NCI-H187 treated with DMSO at 0.1 percent for 48 hours (cell line): ENCODE measurements at places on chromosomes 13 and 19.

GRCh38 chr13:60213236-60213744, 49.6 kb upstream of the DIAPH3 start:
- no peak for DNase-seq

DNA sequence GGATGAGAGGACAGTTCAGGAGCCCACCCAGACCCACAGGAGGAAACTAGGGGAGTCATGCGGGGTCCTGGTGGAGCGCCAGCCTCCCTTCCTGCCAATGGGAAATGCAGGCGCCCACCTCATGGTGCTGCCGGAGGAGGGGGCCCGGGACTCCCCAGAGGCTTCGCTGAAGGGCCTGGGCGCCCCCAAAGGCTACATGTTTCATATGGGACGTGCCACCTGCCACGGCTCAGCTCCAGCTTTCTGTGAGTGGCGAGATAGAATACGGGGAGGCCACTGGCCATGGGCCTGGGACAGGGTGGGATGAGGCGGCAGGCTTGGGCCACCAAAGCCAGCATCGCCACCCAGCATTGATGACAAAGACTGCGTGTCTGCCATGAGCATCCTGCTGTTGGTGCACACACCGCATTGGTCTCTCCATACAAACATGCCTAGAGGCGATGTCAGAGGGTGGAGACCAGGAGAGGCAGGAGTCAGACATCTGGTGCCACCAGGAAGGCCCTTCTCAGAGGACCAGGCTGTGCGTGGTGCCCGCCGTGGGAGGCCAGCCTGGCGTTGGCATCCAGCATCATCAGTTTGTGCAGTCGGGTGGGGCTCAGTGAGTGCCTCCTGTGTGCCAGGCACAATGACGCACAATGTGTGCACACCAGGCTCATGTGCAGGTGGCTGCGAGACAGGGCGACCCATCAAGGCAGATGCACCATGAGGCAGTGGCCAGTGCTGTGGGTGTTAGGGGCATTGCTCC, 1.2 kb upstream of the F10 start:
- no peak for DNase-seq

DNA sequence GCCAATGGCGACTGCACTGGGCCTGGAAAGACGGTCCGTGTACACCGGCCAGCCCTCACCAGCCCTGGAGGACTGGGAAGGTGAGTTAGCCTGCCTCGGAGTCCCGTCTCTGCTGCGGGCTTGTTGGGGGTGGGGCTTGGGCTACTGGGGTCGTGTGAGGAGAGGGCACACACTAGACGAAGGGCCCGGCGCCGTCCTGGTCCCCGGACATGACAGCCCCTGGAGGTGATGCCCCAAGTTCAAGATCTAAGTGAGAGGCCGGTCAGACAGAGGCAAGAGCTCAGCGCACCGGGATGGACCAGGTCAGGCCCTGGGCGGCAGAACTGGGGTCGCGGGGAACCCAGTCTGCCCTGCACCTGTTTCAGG, 1.6 kb downstream of the CILP2 start:
- DNase-seq, result no peak

- no peak for DNase-seq
Observed at GRCh38 chr19:1076046-1076386, 9.0 kb downstream of the ARHGAP45 start.

GRCh38 chr19:3543150-3544057, 4.4 kb downstream of the TEKTIP1 start:
- no peak for DNase-seq

DNA sequence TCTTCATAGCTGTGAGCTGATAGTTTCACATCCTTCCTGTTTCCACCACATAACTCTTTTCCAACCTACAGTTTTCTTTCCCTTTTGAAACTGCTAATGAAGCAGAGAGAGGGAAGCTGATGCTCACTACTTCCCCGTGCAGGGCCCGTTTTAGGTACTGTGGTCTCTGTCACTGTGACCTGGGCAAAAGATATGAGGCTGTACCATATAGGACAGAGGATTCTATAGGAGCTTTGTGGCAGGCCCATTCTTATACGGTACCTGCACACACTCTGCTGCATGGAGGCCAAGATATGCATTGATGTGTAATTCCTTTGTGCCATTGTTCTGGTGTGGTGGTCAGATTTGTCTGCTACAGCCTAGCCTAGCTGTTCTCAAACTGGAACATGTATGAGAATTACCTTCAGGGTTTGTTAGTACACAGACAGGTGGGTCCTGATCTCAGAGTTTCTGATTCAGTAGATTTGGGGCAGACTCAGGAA, 577.3 kb downstream of the LMO7 start:
- no peak for DNase-seq

DNA sequence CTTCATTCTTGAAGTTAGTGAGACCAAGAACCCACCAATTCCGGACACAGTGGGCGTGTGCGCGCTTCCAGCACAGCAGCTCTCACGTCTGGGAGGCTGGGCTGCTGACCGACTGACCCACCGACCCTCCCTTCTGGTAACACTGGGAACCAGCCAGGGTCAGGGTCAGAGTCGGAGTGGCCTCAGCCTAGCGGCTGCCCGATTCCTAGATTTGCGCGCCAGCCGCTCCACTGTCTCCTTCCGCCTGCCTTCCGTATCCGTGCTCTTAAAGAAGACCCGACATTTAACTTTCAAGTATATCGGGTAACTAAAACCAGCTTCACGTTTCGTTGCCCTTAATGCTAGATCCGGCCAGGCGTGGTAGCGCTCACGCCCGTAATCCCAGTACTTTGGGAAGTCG, 41.1 kb downstream of the SERP2 start:
- no peak for DNase-seq

DNA sequence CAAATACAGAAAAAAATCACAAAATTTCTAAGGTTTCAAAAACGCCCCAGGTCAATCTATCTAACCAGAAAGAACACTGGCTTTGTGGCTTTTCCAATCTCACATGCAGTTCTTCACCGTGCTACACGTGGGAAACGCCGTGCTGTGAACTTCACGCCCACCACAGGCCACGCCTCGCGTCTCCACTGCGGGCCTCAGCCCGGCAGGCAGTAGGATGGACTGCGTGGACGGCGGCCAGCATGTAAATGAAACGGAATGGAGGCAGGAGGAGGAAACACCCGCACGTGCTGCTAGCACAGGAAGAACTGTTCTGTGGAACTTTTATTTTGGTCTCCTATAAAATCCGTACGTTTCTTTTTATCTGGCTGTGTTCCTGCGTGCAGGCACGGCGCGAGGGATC, 23.8 kb downstream of the ZNF787 start:
- DNase-seq, result no peak

GRCh38 chr19:49767967-49768581, 1.3 kb downstream of the AP2A1 start:
- no peak for DNase-seq

- no peak for DNase-seq
Observed at GRCh38 chr13:99425485-99426341, 75.6 kb upstream of the TM9SF2 start.

- no peak for DNase-seq
Observed at GRCh38 chr19:39132344-39132969, 6.9 kb downstream of the PAK4 start.

DNA sequence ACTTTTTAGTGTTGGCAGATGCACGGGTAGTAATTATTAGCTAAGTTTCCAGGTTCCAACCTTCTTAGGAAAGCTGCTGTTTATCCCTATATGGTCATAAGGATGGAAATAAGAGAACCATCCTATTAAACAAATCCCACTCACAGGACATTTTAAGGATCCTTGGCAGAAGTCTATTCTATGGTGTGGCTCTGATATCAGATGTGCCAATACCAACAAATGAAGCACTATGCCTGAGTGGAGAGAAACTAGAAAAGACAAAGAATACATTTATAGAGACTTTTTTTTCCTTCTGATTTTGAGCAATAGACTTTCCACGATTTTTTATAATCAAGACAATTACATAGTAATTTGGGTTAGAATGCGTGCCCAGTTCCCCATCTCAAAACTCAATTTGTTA, 12.6 kb downstream of the PCDH17 start:
- no peak for DNase-seq

- DNase-seq, result no peak
Observed at GRCh38 chr19:6119031-6119430, 8.7 kb upstream of the RFX2 start.

GRCh38 chr13:49638744-49639072, 10.4 kb downstream of the ARL11 start:
- DNase-seq, result no peak

GRCh38 chr13:30308548-30308947, 1.2 kb upstream of the KATNAL1 start:
- no peak for DNase-seq

- DNase-seq, result no peak
Observed at GRCh38 chr13:95708811-95709500, 32.0 kb downstream of the DNAJC3 start.

DNA sequence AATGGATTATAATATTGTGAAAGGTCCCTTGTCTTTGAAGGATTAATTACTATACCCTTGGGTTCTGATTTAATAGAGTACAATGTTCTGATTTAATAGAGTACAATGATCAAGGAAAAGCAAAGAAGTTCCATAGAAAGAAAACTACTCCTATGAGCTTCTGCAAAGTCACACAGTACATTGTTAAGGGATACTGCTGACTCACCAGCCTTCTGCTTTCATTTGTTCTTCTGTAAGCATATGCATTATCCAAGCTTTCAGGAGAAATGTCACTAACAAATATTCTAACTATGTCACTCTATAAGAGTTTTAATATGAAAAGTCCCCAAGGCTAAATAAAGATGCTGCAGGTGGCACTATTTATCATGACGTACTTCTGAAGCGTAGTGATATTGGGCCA, 396.7 kb downstream of the RFC3 start:
- DNase-seq, result no peak

DNA sequence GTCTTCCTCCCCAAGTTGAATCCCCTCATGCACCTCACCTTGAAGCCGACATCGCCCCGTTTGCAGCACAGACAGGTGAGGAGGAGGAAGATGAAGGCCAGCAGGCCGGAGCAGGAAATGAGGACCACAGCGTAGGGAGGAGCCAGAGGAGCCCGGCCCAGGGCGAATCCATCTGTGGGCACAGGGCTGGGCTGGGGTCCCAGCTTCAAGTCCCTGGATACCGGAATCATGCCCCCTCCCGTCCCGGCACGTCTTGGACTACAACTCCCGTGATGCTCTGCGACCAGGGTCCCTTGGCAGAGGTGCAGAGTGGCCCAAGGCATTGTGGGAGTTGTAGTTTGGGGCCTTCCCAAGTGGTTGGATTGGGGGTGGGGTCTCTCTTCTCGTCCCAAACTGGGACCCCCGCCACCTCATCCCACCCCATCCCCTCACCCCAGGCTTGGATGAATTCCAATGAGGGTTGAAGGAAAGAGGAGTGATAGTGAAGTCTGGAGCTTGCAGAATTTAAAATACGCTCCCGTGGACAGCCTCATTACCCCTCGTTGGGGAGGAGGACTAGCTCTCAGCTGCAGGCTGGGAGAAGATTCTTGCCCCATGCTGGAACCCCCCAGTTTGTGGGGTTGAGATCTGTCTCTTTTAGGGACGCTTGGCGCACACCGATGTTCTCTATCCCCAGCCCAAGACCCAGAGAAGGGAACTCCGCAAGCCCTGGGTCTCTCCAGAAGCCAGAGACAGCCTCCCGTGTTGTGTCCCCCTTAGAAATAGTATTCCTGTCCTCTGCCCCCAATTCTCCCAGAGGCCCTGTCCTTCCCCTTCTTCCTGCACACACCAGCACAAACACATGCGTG, 990 bp downstream of the LMTK3 start:
- DNase-seq, result no peak

- peak; percentile 59 for DNase-seq
Observed at GRCh38 chr19:46303691-46304397, 7.0 kb downstream of the HIF3A start.

DNA sequence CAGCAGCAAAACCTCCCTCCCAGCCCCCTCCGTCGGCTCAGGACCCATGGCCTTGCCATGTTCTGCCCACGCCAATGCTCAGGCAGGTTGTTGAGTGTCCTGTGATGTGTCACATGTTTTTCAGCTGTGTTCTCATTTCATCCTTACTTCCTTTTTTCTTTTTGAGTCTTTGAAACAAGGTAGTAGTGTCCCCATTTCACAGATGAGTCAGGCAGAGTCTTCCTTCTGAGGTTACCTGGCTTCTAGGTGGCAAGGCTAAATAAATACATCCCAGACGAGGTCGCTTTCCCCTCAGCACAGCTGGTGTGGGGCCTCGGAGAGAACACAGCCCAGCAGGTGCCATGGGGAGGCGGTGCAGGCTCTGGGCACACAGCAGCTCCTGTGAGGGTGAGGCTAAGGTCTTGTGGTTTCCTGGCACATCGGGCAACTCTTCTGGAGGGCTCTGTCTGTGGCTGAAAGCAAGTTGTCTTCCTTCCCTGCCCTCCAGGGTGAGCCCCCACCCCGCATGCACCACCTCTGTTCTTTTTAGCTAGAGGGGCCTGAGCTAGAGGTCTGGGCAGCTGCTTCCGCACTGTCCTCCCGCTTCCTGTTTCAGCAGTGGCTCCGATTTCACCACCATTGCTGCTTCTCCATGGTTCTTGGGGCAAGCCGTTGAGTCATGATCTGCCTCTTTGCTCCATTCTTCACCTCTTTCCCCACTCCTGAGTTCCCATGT, 15.1 kb downstream of the PRAM1 start:
- no peak for DNase-seq

DNA sequence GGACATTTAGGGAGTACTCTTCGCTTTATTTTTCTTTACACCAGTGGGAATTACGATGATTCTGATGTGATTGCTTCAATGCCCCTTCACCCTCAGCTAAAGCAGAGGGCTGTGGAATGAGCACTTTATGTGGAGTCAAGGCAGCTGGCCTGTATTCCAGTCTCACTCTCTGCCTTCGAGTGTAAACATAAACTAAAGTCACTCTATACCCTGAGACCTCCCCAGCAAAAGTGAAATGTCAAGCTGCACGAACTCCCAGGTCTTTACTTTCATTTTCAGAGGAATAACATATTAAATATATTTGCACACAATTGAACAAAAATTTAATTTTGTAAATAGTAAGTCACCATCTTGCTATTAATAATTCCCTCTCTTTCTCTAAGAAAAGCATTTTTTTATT, 557.1 kb downstream of the DACH1 start:
- DNase-seq, result no peak

- DNase-seq, result no peak
Observed at GRCh38 chr13:91639330-91639729, 240.9 kb downstream of the GPC5 start.

- no peak for DNase-seq
Observed at GRCh38 chr19:50328224-50328872, 829 bp downstream of the KCNC3 start.

DNA sequence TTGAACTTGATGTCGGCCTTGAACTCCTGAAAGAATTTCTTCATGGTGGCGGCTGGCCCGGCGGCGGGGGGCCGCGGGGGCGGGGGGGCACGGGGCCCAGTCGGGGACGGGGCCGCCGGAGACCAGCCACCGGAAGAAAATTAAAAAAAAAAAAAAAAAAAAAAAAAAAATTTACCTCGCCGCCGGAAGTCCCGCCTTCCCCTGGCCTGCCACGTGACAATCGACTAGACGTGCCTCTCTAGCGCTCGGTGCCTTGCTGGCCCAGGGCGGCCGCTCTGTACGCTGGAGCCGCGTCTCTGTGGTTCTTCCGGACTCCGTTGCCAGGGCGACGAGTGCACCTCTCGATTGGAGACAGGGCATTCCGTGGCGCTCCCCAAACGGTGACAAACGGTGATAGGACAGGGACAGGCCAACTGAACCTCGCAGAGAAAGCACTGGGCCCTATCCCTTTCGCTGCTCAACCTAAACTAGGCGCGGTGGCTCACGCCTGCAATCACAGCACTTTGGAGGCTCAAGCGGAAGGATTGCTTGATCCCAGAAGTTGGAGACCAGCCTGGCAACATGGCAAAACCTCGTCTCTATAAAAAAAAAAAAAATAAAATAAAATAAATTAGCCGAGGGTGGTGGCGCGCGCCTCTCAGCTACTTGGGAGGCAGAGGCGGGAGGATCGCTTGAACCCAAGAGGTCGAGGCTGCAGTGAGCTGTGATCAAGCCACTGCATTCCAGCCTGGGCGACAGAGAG, at the start of gene UBXN6:
Gene UBXN6, minus strand, starts transcription at position 141 of the 742 bp plus-strand sequence. Its CDS starts 97 bp downstream, at position 44.
- DNase-seq, result peak; percentile 84
